ENCODE measurements at places on chromosomes 7 and 10. TPM values are rescaled to one million over a fixed set of nuclear protein-coding genes. Genes with fewer than 3 reads are reported as not detected.

GRCh38 chr10:78449554-78449953, 415.9 kb downstream of the RPS24 start:
- no peak overlapping the region for H3K4me3 ChIP-seq
- H3K36me3 ChIP-seq = no peaks in the 10 kb centered on the region
- H3K27me3 ChIP-seq = no peaks in the 10 kb centered on the region
- DNase-seq = no peak
- H3K27ac ChIP-seq = no peak overlapping the region
- peaks cover 4% of the 10 kb centered on the region for H3K4me1 ChIP-seq

DNA sequence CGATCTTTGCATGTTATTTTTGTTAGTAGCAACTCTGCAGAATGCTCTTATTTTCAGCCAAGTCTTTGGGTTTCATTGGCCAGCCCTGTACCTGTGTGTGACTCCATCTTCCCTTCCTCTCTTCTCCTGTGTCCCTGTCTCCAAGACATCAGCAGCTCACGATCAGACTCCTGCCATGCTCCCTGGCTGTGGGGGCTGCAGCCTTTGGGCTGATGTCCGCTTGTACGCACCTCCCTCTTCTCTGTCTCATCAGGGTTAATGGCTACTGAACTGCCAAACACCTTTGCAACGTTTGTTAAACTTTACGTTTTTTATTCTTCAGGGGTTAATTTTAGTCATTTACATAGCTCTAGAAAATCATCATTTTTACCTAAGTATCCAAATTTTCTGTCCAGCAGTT, 103.5 kb upstream of the RET start:
- H3K27ac ChIP-seq = no peak overlapping the region
- no peaks in the 10 kb centered on the region for H3K4me1 ChIP-seq
- H3K4me3 ChIP-seq = no peak overlapping the region
- no peaks in the 10 kb centered on the region for H3K27me3 ChIP-seq
- no peak for DNase-seq

GRCh38 chr7:78215199-78215598, 416.6 kb downstream of the PHTF2 start:
- H3K4me3 ChIP-seq = no peak overlapping the region
- H3K4me1 ChIP-seq = no peaks in the 10 kb centered on the region
- DNase-seq = no peak
- no peak overlapping the region for H3K27ac ChIP-seq
- no peaks in the 10 kb centered on the region for H3K36me3 ChIP-seq
- peaks cover 32% of the 10 kb centered on the region for H3K27me3 ChIP-seq

DNA sequence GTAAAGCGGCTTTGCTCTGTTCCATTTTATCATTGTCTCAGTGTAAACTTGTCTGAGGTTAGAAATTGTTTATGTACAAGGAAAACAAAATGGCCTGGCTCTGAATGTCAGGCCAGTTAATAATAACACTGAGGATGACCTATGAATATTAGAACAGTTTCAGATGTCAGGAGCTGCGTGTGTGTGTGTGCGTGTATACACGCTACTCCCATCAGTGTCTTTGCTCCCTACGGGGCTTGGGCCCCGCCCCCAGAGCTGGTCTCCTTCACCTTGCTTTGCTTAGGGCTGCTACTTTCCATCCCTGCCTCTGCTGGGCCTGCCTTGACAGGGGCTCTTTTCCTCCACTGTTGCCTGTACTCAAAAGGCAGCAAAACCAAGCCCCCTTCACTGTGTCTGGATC, 142.3 kb upstream of the BET1 start:
- DNase-seq = no peak
- no peak overlapping the region for H3K27ac ChIP-seq
- H3K4me3 ChIP-seq = no peak overlapping the region

Gene MBL2
- not detected for total RNA-seq

GRCh38 chr7:129557686-129558481, 53.6 kb upstream of the NRF1 start:
- H3K4me1 ChIP-seq = peaks cover 5% of the 10 kb centered on the region
- H3K36me3 ChIP-seq = no peaks in the 10 kb centered on the region
- H3K27me3 ChIP-seq = no peaks in the 10 kb centered on the region
- no peak for DNase-seq
- H3K4me3 ChIP-seq = no peak overlapping the region

DNA sequence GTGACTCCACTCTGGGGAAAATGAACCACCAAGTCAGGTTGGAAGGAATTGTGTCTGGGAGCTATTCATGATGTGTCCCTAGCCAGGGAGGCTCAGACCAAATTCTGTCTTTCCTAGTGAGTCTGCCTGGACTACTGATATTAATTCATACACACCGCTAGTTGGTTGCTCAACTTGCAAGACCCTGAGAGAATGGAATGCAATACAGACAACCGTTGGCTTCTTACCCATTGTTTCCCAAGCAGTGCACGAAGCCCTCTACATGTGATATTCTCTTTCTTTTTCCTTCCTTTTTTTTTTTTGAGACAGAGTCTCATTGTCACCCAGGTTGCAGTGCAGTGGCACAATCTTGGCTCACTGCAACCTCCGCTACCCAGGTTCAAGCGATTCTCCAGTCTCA, 19.4 kb upstream of the SRGN start:
- peaks cover 3% of the 10 kb centered on the region for H3K4me1 ChIP-seq
- H3K4me3 ChIP-seq = no peak overlapping the region
- DNase-seq = no peak

GRCh38 chr10:118965645-118966044, 63.9 kb upstream of the NANOS1 start:
- H3K4me1 ChIP-seq = no peaks in the 10 kb centered on the region
- no peak overlapping the region for H3K4me3 ChIP-seq
- no peak for DNase-seq
- no peaks in the 10 kb centered on the region for H3K36me3 ChIP-seq

- no peak overlapping the region for H3K4me3 ChIP-seq
- no peaks in the 10 kb centered on the region for H3K4me1 ChIP-seq
- H3K36me3 ChIP-seq = no peaks in the 10 kb centered on the region
Observed at GRCh38 chr7:98681951-98682350, 64.9 kb downstream of the NPTX2 start.

Gene ABCC2
- 6.8 TPM for total RNA-seq

Gene TMEM236
- 0.18 TPM for total RNA-seq

Gene DGKB
- not detected for total RNA-seq

GRCh38 chr10:99836711-99837110, 54.3 kb downstream of the ABCC2 start:
- peaks cover 12% of the 10 kb centered on the region for H3K36me3 ChIP-seq
- no peaks in the 10 kb centered on the region for H3K27me3 ChIP-seq
- H3K4me1 ChIP-seq = no peaks in the 10 kb centered on the region
- H3K4me3 ChIP-seq = no peak overlapping the region
- no peak overlapping the region for H3K27ac ChIP-seq

DNA sequence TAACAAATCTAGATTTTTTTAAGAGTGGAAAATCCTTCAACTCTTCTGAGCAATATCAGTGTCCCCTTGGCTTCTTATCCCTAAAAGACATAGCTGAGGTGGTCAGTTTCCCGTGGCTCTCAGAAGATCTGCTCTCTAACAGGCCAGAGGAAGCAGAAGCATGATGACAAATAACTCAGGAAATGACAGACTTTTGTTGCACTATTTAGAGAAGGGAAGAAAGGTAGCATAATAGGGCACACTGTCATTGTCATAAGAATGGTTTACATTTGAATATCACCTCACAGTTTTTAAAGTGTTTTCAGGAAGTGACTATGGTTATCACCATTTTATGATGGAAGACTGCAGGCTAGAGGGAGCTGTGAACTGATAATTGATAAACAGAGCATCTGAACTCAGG, 33.6 kb upstream of the RAPGEF5 start:
- no peaks in the 10 kb centered on the region for H3K27me3 ChIP-seq
- no peaks in the 10 kb centered on the region for H3K36me3 ChIP-seq

- H3K4me3 ChIP-seq = no peak overlapping the region
- DNase-seq = no peak
- peaks cover 3% of the 10 kb centered on the region for H3K4me1 ChIP-seq
- H3K27me3 ChIP-seq = peaks cover 5% of the 10 kb centered on the region
- no peak overlapping the region for H3K27ac ChIP-seq
- H3K36me3 ChIP-seq = no peaks in the 10 kb centered on the region
Observed at GRCh38 chr10:62992145-62992721, 140.9 kb upstream of the NRBF2 start.

DNA sequence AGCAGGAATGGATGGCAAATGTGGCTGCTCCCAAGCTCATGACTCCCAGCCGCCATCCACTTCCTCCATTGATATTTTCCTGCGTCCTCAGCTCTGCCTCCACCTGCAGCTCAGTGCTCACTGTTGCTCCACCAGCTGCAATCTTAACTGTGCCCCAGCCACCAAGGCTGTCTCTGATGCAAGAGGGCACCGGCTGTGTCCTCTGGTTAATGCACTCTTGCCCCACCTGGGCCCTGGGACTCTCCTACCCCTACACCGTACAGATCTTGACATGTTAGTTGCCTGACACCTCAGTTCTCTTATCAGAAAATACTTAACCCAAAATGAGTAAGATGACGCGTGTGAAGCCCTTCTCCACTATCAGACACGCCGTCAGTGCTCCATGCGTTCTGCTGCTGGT, 45.5 kb upstream of the GPR26 start:
- DNase-seq = no peak
- H3K27me3 ChIP-seq = peaks cover 8% of the 10 kb centered on the region
- no peak overlapping the region for H3K27ac ChIP-seq
- H3K36me3 ChIP-seq = no peaks in the 10 kb centered on the region

Gene SPDYE2
- 0.41 TPM for total RNA-seq

Gene CELF2
- total RNA-seq = 175 TPM

DNA sequence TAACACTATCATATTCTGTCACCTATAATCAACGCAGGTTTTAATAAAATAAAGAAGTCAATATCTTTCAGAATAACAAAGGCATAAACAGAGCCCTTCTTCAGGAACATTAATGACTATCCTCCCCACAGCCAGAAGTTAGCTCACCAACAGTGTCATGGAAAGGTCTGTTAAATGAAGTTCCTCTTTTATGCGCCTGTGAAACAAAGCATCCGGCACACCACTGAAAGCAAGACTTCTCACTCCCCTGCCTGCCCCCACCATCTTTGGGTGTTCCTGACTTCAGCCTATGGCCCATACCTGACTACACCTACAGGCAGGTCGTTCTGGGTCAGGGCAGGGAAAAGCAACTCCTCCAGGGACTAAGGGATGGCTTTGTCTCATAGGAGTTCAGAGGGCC, 205.4 kb downstream of the FANK1 start:
- no peak for DNase-seq
- H3K4me1 ChIP-seq = no peaks in the 10 kb centered on the region
- no peak overlapping the region for H3K4me3 ChIP-seq
- peaks cover 7% of the 10 kb centered on the region for H3K27me3 ChIP-seq
- no peaks in the 10 kb centered on the region for H3K36me3 ChIP-seq
- H3K27ac ChIP-seq = no peak overlapping the region

GRCh38 chr7:92763636-92764423, 72.5 kb downstream of the CDK6 start:
- DNase-seq = no peak
- no peaks in the 10 kb centered on the region for H3K27me3 ChIP-seq
- peaks cover 31% of the 10 kb centered on the region for H3K4me1 ChIP-seq
- no peak overlapping the region for H3K27ac ChIP-seq

- no peak for DNase-seq
- peaks cover 1% of the 10 kb centered on the region for H3K4me1 ChIP-seq
- no peak overlapping the region for H3K27ac ChIP-seq
- no peak overlapping the region for H3K4me3 ChIP-seq
- no peaks in the 10 kb centered on the region for H3K27me3 ChIP-seq
Observed at GRCh38 chr7:27795977-27796376, 56.0 kb downstream of the TAX1BP1 start.

Gene RALA
- 44.9 TPM for total RNA-seq

All from naive thymus-derived CD8-positive, alpha-beta T cell (primary cell).